Mammary epithelial cell (primary cell): ENCODE measurements at places on chromosomes 7 and 10. TPM values are rescaled to one million over a fixed set of nuclear protein-coding genes. Genes with fewer than 3 reads are reported as not detected.

Gene TAS2R41
- not detected in 2 replicates for total RNA-seq

Gene FBXL13
- 1.3 TPM for total RNA-seq

Gene GPC2
- 4.0 TPM for total RNA-seq

Gene BEND7
- 8.0 TPM for total RNA-seq

Gene CALHM1
- total RNA-seq: not detected

Gene PRXL2A
- 11.0 TPM for total RNA-seq

Gene LEP
- 1.0 TPM for total RNA-seq

GRCh38 chr7:106326594-106327537 lies 42.1 kb upstream of the NAMPT start:
- no peak for DNase-seq

DNA sequence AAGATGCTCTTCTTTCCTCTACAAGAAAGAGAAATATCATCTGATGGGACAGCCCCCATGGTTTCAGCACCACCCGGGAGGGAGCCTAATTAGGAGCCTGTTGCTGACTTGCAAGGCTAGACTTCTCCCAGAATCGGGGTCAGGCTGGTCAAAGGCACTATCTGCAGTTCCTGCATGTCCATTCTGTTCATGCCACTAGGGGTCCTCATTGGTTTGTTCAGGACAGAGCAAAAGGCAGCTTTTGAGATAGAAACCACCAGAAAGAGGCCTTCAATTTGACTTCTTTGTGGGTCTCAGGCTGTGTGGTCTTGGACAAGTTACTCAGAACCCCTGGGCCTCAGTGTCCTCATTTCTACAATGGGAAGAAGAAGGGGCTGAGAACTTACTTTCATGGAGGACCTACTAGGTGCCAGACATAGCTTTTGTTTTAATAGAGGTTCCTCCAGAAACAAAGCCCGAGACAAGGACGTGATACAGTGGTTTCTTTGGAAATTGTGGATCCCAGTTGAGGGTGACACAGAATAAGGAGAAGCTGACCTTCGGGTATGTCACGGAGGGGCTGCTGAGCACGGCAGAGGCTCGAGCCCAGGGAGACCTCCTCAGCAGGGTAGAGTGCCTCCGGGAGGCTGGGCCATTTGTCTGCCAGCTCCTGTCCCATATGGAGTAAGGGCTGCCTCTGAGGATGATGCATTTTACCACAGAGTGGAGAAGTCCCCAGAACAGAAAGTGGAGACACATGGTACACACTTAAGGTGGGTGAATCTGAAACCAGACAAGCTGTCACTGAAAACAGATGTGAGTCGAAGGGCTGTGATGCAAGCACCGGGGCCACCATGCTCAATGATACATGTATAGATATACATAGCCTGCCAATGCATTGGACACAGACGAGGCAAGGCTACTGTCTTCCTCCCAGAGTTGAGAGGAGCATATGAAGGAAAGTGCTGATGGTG lies 33.1 kb upstream of the NEUROD6 start:
- DNase-seq: peak; percentile 47

- DNase-seq: no peak
Measured at GRCh38 chr7:40569326-40569725, 434.5 kb downstream of the SUGCT start.

DNA sequence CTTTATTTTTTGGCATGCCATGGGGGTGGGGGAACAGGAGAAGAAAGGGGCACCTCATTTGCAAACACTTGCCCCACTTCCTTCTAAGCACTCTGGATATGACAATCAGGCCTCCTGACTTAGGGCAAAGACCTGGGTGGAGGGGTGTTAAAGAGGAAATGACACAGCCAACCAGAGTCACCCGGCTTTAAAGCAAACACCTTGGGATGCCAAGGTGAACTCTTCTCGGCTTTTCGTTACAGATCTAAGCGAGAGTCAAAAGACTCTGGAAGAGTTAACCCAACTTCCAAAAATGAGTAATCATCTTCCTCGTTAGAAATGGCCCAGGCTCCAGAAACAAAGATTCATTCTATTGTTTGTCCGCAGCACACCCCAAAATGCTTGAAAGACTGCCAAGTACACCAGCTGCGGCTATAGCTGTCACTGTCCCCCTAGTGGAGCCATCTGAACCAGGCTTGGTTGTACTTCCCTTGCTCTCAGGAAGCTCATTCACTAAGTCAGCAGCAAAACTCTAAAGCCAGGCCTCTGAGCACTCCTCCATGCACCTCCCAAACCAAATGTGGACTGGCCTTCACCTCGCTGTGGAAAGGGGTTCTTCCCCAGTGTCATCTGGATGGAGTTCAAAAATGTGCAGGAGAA lies 24.8 kb downstream of the FAM53B start:
- peak; percentile 87 for DNase-seq

GRCh38 chr10:99834410-99834809 lies 52.0 kb downstream of the ABCC2 start:
- DNase-seq: peak; percentile 91

GRCh38 chr7:42193471-42194129 lies 43.4 kb downstream of the GLI3 start:
- DNase-seq: no peak

- DNase-seq: peak; percentile 19
Measured at GRCh38 chr10:94991243-94991888, 52.9 kb downstream of the CYP2C9 start.

GRCh38 chr10:108360187-108360586 lies 1195.7 kb upstream of the SORCS1 start:
- peak; percentile 98 for DNase-seq

GRCh38 chr10:71580415-71580814 lies 139.2 kb downstream of the C10orf105 start:
- no peak for DNase-seq

DNA sequence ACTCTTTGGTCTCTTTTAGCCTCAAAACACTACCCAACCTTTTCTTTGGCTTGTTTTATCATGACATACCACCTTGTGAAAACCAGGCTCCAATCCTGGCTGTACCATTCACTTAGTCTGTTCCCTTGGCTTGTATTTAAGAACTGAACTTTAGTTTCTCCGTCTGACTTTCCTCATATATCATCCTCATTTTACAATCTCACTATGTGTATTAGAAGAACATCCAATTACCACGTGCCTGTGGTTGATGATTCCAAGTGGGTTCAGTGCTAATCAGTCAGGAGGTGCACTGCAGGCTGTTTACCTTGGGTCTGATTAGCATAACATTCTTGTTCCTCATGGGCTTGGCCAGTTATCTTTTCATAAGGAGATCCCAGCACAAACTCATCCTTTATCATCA lies 144.8 kb upstream of the KLF14 start:
- DNase-seq: no peak
